ENCODE measurements at places on chromosomes 16 and 17. TPM values are rescaled to one million over a fixed set of nuclear protein-coding genes. Genes with fewer than 3 reads are reported as not detected.

ELAC2 gene
- total RNA-seq: 60.8 TPM

DNAI2 gene
- not detected for total RNA-seq

ANKFN1 gene
- total RNA-seq: not detected

TBC1D3G gene
- not detected for total RNA-seq

ZKSCAN2 gene
- 3.1 TPM for total RNA-seq

RAB37 gene
- total RNA-seq: 0.06 TPM

PPY gene
- not detected for total RNA-seq

PAM16 gene
- 24.1 TPM for total RNA-seq

RHBDL3 gene
- 0.12 TPM for total RNA-seq

FOXL1 gene
- 2.7 TPM for total RNA-seq

PRR35 gene
- not detected for total RNA-seq

Data from cardiac ventricle fibroblast (primary cell).